Kidney (tissue), 22 donors: ENCODE measurements at places on chromosomes 16 and 17.
A peak's percentile ranks its signal among the peaks of the same experiment; 100 is the strongest.

DNA sequence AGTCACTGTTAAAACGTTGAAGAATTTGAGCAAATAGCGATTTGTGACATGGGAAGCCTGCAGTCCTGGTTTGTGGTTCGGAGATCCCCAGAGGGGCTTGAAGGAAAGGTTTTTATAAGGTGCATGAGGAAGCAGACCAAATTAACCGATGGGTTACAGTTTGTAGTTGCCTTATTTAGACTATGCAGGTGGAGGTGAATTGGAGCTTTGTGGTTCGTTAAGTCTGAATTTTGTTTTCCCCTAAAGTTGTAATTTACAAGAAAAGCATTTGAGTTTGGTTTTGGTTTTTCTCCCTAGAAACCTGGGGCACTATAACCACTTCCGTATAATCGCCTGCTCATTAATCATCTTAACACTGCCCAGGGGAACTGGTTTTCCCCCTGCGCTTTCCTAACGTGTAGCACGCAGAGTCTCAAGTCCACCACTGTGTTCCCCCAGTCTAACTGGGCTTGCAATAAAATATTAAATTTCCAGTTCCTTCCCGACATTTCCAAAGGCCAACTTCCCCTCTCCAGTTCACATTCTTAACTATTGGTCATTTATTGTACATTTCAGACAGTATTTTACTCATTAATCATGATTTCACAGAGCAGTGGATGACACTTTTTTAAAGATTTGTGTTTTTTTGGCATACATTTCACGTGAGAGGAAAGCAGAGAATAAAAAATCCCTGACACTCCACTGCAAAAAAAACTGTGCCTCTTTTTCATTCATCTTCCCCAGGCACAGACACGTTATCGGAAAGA is 932 bp downstream of the ZNF267 start:
- peak overlapping the region; percentile 87 for H3K27ac ChIP-seq
- no peak for DNase-seq
- H3K27me3 ChIP-seq, result no peaks in the 10 kb centered on the region

- H3K36me3 ChIP-seq, result no peaks in the 10 kb centered on the region
- H3K4me1 ChIP-seq, result no peaks in the 10 kb centered on the region
Measured at GRCh38 chr16:78735337-78735736, 635.9 kb downstream of the WWOX start.

- H3K4me3 ChIP-seq, result no peak overlapping the region
- H3K27ac ChIP-seq, result no peak overlapping the region
- H3K36me3 ChIP-seq, result no peaks in the 10 kb centered on the region
- no peaks in the 10 kb centered on the region for H3K27me3 ChIP-seq
Measured at GRCh38 chr17:41308251-41308917, 725 bp downstream of the KRTAP16-1 start.

GRCh38 chr16:68848786-68849185 is 5.5 kb downstream of the TANGO6 start:
- DNase-seq, result no peak
- H3K27ac ChIP-seq, result no peak overlapping the region
- no peaks in the 10 kb centered on the region for H3K27me3 ChIP-seq
- no peaks in the 10 kb centered on the region for H3K36me3 ChIP-seq

GRCh38 chr17:82685291-82685690 is 13.2 kb downstream of the RAB40B start:
- H3K4me3 ChIP-seq, result no peak overlapping the region
- peak overlapping the region; percentile 95 for H3K27ac ChIP-seq
- DNase-seq, result no peak
- H3K4me1 ChIP-seq, result peaks cover 19% of the 10 kb centered on the region
- H3K36me3 ChIP-seq, result no peaks in the 10 kb centered on the region

- no peak overlapping the region for H3K27ac ChIP-seq
- H3K27me3 ChIP-seq, result no peaks in the 10 kb centered on the region
- no peak overlapping the region for H3K4me3 ChIP-seq
- DNase-seq, result no peak
Measured at GRCh38 chr17:39973496-39973895, 7.1 kb upstream of the PSMD3 start.

- no peak for DNase-seq
- H3K4me3 ChIP-seq, result peak overlapping the region; percentile 30
- no peaks in the 10 kb centered on the region for H3K36me3 ChIP-seq
- H3K27ac ChIP-seq, result no peak overlapping the region
- H3K4me1 ChIP-seq, result no peaks in the 10 kb centered on the region
- H3K27me3 ChIP-seq, result no peaks in the 10 kb centered on the region
Measured at GRCh38 chr17:77546772-77547241, 406.0 kb downstream of the SEC14L1 start.

DNA sequence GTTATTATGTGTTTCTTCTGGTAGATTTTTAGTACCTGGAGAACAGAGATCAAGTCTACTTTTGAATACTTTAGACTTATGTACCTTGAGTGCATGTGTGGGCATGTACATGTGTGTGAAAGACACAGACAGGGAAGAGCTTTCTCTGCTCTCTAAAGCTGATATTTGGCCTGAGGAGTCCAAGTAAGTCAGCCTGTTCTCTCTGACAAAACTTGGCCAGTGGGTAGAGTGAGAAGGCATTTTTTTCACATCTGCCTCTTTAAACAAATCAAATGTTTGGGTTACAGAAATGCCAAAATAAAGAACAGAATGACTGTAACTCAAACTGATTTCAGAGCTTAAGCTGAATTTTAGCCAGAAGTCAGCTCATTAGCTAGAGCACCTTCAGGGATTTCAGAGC is 309.7 kb upstream of the DYNLRB2 start:
- no peak overlapping the region for H3K27ac ChIP-seq
- H3K4me1 ChIP-seq, result no peaks in the 10 kb centered on the region
- no peak for DNase-seq
- no peak overlapping the region for H3K4me3 ChIP-seq

GRCh38 chr16:54027062-54027461 is 259.5 kb downstream of the IRX3 start:
- no peak overlapping the region for H3K27ac ChIP-seq
- no peaks in the 10 kb centered on the region for H3K4me1 ChIP-seq
- no peak for DNase-seq

GRCh38 chr16:75250809-75251279 is 580 bp downstream of the BCAR1 start:
- H3K4me1 ChIP-seq, result peaks cover 76% of the 10 kb centered on the region
- H3K4me3 ChIP-seq, result peak overlapping the region; percentile 53
- peak; percentile 91 for DNase-seq
- H3K27me3 ChIP-seq, result no peaks in the 10 kb centered on the region
- peak overlapping the region; percentile 97 for H3K27ac ChIP-seq

DNA sequence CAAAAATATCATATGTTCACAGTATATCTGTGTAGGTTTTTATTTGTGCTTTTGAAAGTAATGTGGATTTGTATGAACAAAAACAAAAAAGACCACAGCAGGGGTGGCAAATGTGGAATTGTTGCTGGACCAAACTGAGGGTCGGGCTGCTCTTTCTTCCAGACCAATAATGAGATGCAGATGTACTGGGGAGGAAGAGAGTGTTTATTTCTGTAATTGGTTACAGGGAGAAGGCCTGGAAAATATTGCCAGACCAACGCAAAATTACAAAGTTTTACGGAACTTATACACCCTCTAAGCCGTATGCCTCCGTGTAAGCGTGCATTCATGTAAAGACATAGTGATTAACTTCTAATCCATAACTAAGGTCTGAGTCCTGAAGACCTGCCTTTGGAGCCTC is 353.9 kb upstream of the C16orf82 start:
- no peak for DNase-seq
- no peaks in the 10 kb centered on the region for H3K4me1 ChIP-seq
- no peaks in the 10 kb centered on the region for H3K36me3 ChIP-seq
- no peak overlapping the region for H3K27ac ChIP-seq
- no peak overlapping the region for H3K4me3 ChIP-seq

DNA sequence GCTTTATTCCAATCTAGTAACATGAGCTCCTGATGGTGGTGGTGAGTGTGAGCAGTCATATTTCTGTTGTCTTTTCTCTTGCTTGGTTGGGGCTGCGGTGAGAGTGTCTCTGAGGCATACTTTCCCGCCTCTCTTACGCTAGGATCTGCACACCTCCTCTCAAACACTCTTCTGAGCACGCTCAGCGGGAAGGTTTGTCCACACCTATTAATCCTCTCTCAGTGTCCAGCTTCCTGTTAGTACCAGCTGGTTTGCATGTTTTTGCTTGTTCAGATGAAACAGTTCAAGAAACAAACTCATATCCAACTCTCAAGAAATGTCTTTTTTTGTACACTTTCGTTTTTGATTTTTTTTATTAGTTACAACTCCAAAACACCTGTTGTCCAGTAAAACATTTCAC is 89.5 kb downstream of the CCDC182 start:
- no peak overlapping the region for H3K27ac ChIP-seq
- no peak overlapping the region for H3K4me3 ChIP-seq
- H3K27me3 ChIP-seq, result no peaks in the 10 kb centered on the region
- DNase-seq, result no peak
- no peaks in the 10 kb centered on the region for H3K36me3 ChIP-seq

- no peak for DNase-seq
- H3K36me3 ChIP-seq, result no peaks in the 10 kb centered on the region
- no peak overlapping the region for H3K27ac ChIP-seq
- H3K4me1 ChIP-seq, result no peaks in the 10 kb centered on the region
- H3K4me3 ChIP-seq, result no peak overlapping the region
- H3K27me3 ChIP-seq, result no peaks in the 10 kb centered on the region
Measured at GRCh38 chr17:56451629-56452028, 141.9 kb upstream of the NOG start.

- no peak overlapping the region for H3K27ac ChIP-seq
- H3K4me3 ChIP-seq, result no peak overlapping the region
- peaks cover 14% of the 10 kb centered on the region for H3K36me3 ChIP-seq
Measured at GRCh38 chr17:2034157-2034556, 4.2 kb downstream of the DPH1 start.

DNA sequence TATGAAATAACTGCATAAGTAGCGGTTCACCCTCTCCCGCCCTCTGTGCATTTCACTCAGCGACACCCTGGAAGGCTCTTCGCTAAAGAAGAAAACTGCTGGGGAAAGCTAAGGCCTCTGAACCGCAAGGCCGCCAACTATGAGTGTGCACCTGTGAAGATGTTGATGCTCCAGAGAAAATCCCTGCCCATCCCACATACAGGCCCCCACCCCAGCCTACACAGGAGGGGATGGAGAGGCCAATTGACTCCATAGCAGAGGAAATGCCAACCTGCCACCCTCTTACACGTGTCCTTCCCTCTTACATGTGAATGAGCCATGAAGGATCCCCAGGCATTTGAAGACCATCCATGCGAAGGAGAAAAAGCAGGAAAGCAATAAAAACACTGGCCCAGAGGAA is 104.8 kb downstream of the MGAT5B start:
- no peaks in the 10 kb centered on the region for H3K36me3 ChIP-seq
- no peaks in the 10 kb centered on the region for H3K4me1 ChIP-seq
- no peak for DNase-seq
- H3K27ac ChIP-seq, result no peak overlapping the region
- H3K27me3 ChIP-seq, result no peaks in the 10 kb centered on the region

- H3K27me3 ChIP-seq, result no peaks in the 10 kb centered on the region
- H3K4me1 ChIP-seq, result no peaks in the 10 kb centered on the region
- H3K27ac ChIP-seq, result no peak overlapping the region
- H3K4me3 ChIP-seq, result no peak overlapping the region
- DNase-seq, result no peak
Measured at GRCh38 chr17:38617967-38618760, 12.4 kb upstream of the SRCIN1 start.

GRCh38 chr17:74374858-74375257 is 7.6 kb downstream of the GPR142 start:
- H3K4me1 ChIP-seq, result no peaks in the 10 kb centered on the region
- DNase-seq, result no peak
- no peak overlapping the region for H3K27ac ChIP-seq
- no peaks in the 10 kb centered on the region for H3K27me3 ChIP-seq

GRCh38 chr16:720447-720989 is 428 bp upstream of the ANTKMT start:
- peaks cover 34% of the 10 kb centered on the region for H3K4me1 ChIP-seq
- peak; percentile 90 for DNase-seq
- no peaks in the 10 kb centered on the region for H3K36me3 ChIP-seq
- peak overlapping the region; percentile 82 for H3K27ac ChIP-seq
- H3K4me3 ChIP-seq, result peak overlapping the region; percentile 78
- H3K27me3 ChIP-seq, result no peaks in the 10 kb centered on the region

GRCh38 chr17:75270218-75270965 is 639 bp downstream of the MIF4GD start:
- no peaks in the 10 kb centered on the region for H3K4me1 ChIP-seq
- peak overlapping the region; percentile 68 for H3K4me3 ChIP-seq

- peak overlapping the region; percentile 85 for H3K27ac ChIP-seq
- H3K4me3 ChIP-seq, result peak overlapping the region; percentile 48
- DNase-seq, result no peak
Measured at GRCh38 chr17:81403671-81404534, 8.6 kb downstream of the BAHCC1 start.

GRCh38 chr17:18172531-18173278 is 10.9 kb upstream of the ALKBH5 start:
- no peaks in the 10 kb centered on the region for H3K36me3 ChIP-seq
- H3K4me3 ChIP-seq, result no peak overlapping the region
- no peak overlapping the region for H3K27ac ChIP-seq
- H3K27me3 ChIP-seq, result no peaks in the 10 kb centered on the region
- no peak for DNase-seq
- no peaks in the 10 kb centered on the region for H3K4me1 ChIP-seq

GRCh38 chr17:50372222-50372757 is 694 bp downstream of the MRPL27 start:
- no peaks in the 10 kb centered on the region for H3K27me3 ChIP-seq
- peaks cover 27% of the 10 kb centered on the region for H3K36me3 ChIP-seq
- DNase-seq, result no peak
- peak overlapping the region; percentile 92 for H3K27ac ChIP-seq
- peaks cover 4% of the 10 kb centered on the region for H3K4me1 ChIP-seq

- H3K4me1 ChIP-seq, result no peaks in the 10 kb centered on the region
- peak overlapping the region; percentile 8 for H3K27ac ChIP-seq
- H3K4me3 ChIP-seq, result peak overlapping the region; percentile 30
- DNase-seq, result peak; percentile 78
- no peaks in the 10 kb centered on the region for H3K27me3 ChIP-seq
- peaks cover 33% of the 10 kb centered on the region for H3K36me3 ChIP-seq
Measured at GRCh38 chr16:58709333-58709732, 24.8 kb upstream of the SLC38A7 start.

DNA sequence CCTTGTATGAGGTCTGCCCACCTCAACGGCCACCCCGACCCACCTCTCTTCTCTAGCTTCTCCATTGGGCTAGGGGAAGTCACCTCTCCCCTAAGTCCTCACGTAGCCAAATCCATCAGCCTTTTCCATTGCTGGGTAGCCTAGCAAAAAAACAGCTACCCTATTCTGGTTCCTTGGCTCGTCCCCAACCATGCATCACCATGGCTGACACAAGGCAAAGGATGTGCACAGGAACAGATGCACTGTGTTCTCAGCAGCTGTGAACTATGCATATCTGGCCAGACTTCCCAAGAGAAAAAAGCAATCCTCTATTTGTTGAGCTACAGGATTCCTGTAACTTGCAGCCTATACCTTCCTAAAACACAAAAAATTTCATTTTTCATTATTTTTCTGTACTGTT is 22.0 kb upstream of the FLCN start:
- no peak overlapping the region for H3K4me3 ChIP-seq
- no peaks in the 10 kb centered on the region for H3K4me1 ChIP-seq
- no peaks in the 10 kb centered on the region for H3K27me3 ChIP-seq
- DNase-seq, result no peak
- H3K27ac ChIP-seq, result no peak overlapping the region
